ENCODE measurements at places on chromosomes 13 and 19.

- DNase-seq, result no peak
Measured at GRCh38 chr13:113602291-113602988, 17.9 kb downstream of the TFDP1 start.

DNA sequence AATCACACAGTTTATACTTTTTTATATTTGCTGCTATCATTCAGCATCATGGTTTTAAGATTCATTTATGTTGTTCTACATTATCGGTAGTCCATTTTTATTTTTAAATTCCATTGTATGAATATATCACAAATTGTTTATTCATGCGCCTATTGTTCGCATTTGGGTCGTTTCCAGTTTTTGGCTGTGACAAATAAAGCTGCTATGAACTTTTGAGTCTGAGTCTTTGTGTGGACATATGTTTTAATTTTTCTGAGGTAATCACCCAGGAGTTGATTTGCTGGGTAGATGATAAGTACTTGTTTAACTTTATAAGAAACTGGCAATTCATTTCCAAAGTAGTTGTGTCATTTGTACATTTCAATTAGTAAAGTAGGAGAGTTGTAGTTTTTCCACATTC lies 74.2 kb upstream of the CSNK1A1L start:
- no peak for DNase-seq

GRCh38 chr13:39397896-39398265 lies 205.1 kb downstream of the LHFPL6 start:
- no peak for DNase-seq

- DNase-seq, result peak; percentile 31
Measured at GRCh38 chr13:72805676-72806346, 23.9 kb downstream of the PIBF1 start.

DNA sequence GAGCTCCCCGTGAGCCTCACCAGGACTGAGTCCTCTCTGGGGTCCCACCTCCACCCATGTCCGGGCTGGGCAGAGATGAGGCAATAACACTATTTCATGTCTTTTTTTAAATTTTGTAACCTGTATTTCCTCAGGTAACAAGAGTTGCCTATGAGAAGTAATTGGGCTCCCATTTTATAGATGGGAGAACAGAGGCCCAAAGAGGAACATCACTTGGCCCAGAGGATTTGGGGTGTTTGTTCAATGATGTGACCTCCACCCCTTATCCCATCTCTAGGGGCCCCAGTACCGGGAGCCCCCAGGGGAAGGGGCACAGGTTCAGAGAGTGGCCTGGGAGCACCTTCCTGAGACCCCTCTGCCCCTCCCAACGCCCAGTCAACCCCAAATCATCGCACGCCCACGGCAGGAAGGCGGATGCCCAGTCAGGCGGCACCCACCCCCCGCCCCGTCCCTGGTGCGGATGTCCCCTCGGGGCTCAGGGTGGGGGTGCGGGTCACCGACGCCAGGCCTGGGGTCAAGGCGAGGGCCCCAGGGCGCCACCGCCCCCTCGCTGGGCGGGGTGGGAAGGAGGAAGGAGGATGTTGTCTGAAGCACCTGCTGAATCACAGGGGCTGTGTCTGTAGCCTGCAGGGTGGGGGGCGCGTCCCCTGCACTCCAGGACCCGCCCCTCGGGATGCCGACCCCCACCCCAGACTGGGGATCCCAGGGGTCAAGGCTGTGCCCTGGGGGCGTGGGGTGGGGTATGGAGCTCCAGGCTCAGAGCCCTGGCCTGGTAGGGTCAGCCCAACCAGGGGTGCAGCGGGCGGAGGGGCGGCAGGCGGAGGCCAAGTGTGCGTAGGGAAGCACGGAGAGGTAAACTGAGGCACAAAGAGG lies 9.0 kb upstream of the CIRBP start:
- DNase-seq, result no peak

DNA sequence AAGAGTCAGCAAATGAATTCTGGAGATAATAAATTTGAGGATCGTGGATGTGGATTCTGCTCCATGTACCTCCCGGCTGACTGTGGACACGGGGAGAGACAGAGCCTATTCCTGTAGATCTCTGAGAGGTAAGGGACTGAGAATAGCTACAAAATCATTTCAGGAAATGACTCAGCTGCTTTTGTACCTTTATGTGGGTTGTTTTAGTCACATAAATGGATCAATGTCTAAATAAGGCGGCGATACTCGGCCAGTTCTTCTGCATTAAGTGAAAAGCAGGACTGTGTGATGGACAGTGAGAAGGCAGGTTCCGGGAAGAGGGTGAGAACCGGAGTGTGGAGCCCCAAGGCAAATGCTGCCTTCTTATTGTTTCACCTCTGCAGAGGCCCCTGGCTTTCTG lies 128.1 kb downstream of the EFNB2 start:
- DNase-seq, result no peak

DNA sequence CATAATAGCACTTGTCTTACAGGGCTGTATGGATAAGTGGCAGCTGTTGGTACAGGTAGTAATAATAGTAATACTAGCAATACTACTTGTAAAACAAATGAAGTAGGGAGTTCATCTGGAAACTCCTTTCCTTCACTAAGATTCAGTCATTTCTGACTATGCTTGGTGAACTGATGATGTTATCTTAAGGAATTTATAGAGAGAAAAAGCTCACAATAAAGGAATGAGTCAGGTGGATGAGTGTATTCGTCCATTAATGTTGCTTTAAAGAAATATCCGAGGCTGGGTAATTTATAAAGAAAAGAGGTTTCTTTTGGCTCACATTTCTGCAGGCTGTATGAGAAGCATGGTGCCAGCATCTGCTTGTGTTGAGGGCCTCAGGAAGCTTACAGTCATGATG lies 477.3 kb downstream of the KLF12 start:
- no peak for DNase-seq

GRCh38 chr19:28701491-28701890 lies 511.5 kb downstream of the UQCRFS1 start:
- no peak for DNase-seq

DNA sequence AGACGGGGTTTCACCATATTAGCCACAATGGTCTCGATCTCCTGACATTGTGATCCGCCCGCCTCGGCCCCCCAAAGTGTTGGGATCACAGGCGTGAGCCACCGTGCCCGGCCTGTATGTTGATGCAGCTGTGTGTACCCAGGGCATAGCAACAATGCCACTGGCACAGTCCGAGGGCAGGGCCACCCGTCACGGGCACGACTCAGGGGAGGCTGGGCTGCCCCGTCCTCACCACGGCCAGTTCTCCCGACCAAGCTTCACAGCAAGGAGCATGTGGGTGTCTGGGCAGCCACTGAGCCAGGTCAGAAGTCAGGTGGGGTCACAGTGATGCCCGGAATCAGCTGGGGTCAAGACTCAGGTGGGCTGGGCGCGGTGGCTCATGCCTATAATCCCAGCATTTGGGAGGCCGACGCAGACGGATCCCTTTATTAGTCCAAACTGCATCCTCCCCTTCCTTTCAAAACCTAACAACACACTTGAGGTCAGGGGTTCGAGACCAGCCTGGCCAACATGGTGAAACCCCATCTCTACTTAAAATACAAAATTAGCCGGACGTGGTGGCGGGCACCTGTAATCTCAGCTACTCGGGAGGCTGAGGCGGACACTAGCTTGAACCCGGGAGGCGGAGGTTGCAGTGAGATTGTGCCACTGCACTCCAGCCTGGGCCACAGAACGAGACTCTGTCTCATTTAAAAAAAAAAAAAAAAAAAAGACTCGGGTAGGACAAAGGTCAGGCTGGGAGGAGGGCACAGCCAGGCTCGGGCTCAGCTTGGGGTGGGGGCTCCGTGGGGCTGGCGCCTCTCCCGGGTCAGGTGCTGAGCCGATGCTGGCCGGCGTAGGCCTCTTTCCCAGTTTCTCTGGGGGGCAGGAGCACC lies 1.2 kb upstream of the CDC34 start:
- DNase-seq, result no peak

GRCh38 chr19:57664269-57665127 lies 4.2 kb upstream of the ZSCAN4 start:
- DNase-seq, result peak; percentile 66

- no peak for DNase-seq
Measured at GRCh38 chr19:8595651-8596050, 14.9 kb downstream of the ADAMTS10 start.

Data from mesenchymal stem cell (in vitro differentiated cells and primary cell).